ENCODE measurements at places on chromosomes 11 and 22. TPM values are rescaled to one million over a fixed set of nuclear protein-coding genes. Genes with fewer than 3 reads are reported as not detected.

TRIM49 gene
- not detected for polyA plus RNA-seq

XRCC6 gene
- 231 TPM for polyA plus RNA-seq

INS gene
- 1.8 TPM for polyA plus RNA-seq

RELT gene
- polyA plus RNA-seq, result 1.3 TPM

PNPLA5 gene
- polyA plus RNA-seq, result not detected

LRRN4CL gene
- polyA plus RNA-seq, result 1.3 TPM

- DNase-seq, result no peak
Measured at GRCh38 chr11:70764356-70764905, 366.1 kb downstream of the CTTN start.

- no peak for DNase-seq
Measured at GRCh38 chr22:30969532-30970355, 679 bp downstream of the TUG1 start.

DNA sequence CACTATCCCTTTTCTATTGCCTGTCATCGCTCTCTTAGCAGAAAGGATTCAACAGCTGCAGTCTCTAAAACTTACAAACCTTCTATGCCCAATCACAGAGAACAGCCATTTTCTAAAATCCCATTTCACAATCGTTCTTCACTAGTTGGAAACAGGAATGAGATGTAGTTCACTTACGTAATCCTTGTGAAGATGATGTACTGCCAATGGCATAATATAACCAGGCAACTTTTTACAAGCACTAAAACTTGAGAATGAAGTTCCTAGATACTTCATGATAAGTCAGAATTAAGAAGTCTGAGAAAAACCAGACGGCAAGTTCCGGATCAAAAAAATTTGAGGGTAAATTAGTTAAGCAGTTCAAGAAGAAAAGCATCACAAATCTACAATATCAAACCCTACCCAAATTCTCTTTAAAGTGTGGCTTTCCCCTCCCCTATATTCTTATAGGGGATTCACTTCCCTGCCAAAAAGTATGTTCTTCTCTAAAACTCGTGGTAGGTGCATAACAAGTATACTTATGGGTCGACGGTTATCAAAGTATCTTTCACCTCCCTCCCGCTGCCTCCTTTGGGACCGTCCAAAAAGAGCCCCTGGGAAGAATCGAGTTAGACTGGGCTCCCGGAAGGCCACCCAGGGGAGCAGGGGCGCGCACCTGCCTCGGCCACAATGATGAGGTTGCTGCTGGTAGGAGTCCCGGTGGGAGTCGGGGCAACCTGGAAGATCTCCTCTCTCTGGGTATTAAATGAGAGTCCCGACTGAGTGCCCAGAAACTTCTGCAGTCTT is 666 bp downstream of the MSANTD4 start:
- no peak for DNase-seq

DNA sequence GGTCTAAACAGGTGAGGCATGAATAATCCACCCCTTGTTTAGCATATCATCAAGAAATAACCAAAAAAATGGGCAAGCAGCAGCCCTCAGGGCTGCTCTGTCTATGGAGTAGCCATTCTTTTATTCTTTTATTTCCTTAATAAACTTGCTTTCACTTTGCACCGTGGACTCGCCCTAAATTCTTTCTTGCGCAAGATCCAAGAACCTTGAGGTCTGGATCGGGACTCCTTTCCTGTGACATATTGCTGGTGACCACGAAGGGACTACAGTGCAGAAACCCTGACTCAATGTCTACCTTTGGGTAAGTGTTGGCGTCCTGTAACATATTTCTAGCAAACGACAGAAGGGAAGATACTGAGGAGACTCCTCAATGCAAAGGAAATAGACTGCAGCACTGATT is 1099.2 kb downstream of the FAM181B start:
- DNase-seq, result no peak

DNA sequence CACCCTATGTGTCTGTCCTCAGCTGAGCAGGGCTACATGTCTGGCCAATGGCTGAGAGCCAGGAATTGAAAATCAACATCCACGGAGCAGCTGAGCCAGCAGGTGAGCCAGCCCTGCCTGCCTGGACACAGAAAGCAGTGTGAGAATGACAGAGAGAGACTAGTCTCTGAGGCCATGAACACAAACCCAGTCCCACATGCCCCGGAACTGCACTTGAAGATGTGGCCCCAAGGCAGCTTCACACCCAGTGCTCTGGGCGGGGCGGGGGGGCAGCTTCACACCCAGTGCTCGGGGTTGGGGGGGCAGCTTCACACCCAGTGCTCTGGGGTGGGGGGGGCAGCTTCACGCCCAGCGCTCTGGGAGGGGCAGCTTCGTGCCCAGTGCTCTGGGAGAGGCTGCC is 37.6 kb downstream of the TRMU start:
- DNase-seq, result peak; percentile 63

- DNase-seq, result no peak
Measured at GRCh38 chr22:49752598-49753091, 75.0 kb downstream of the BRD1 start.

DNA sequence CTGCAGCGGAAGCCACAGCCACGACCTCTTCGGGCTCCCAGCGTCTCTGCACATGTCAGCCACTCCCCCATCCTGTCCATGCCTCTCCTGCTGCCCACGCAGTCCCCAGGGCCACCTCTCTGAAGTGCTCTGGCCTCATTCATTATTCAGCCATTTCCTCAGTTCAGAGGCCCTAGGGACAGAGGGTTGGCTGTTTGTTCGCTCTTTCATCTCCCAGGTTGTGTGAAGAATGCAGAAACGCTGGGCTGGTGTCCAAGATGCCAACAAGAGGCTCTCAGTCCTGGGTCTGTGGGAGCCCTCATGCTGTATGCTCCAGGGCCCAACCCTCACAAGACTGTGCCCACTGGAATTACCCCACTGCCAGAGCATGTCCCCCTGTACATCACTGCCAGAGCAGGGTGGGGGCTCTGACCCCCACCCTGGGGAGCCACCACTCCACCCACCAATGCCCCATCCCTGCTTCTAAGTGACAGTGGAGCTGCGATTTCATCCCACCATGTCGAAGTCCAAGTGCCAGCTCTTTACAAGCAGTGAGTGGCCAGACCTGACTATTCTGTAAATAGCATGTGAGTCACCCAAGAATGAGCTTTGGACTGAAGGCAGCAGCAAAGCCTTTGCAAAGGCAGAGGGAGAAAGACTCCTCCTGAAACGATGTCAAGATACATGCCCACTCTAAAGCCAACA is 209.6 kb downstream of the BUD13 start:
- DNase-seq, result no peak

DNA sequence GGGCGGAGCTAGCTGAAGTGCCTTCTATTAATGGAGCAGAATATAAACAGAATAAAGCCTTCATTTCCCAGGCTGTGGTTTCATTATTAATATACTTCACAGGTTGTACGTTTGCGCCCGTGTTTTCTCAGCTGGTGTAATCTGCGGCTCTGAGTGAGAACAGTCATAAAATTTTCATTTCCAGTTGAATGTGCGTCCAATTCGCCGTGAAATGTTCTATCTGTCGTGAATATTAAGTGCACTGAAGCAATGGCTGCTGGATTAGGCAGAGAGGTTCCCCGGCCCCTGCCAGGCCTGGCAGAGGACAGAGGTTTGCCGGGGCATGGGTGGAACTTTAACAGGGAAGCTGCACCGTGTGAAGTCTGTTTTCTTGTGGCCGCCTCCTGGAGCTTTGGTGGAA is 874.4 kb downstream of the NTM start:
- no peak for DNase-seq

DNA sequence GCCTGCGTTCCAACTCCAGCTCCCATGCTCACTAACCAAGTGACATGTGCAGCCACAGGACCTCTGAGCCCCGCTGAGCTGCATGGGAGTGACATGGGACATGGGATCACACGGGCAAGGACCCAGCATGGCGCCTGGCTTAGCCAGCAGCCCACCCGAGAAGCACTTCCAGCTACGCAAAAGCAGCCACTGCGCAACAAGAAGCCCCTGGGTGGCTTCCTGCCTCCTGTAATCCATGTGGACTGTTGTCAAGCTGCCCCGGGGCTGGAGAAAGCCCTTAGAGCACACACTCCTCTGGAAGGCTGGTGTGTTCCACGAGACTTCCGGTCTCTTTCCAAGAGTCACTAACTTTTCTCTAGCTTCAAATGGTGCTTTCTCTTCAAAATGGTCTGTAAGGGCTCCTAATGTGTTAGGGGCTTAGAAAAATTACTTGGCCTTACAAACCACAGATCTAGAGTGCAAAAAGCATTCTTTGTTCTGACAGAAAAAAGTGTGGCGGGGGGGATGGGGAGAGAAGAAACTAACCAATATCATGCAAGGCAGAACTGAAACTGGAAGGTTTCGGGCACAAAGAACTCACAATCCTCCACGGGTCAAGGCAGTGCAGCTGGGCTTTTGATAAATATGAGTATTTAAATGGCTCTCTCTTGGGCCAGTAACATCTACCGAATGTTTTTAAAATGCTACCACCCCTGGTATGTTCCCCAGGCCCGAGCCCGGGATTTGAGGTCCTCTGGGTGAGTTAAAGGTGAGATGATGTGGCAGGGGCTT is 5.5 kb downstream of the C11orf24 start:
- DNase-seq, result no peak

DNA sequence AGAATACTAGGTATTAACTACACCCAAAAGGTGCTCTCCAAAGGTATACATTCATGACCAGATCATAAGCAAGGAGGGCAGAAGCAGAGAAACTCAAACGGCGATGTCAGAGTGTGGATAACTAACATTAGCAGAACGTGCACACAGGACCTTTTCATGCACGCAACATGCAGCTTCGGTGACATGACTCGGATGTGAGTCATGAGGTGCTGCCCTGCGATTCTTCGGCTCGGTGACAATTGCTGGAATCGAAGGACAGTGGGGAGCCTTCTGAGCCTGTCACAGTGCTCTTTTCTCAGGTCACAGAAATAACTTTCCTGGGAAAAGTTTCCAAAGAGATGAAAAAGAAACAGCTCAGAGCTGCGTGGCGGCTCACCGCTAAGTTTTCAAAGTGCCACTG is 418.5 kb upstream of the SYN3 start:
- DNase-seq, result no peak

- DNase-seq, result no peak
Measured at GRCh38 chr11:102521121-102521520, 9.4 kb downstream of the MMP7 start.

GRCh38 chr22:40659166-40659565 is 20.1 kb upstream of the MCHR1 start:
- no peak for DNase-seq

DNA sequence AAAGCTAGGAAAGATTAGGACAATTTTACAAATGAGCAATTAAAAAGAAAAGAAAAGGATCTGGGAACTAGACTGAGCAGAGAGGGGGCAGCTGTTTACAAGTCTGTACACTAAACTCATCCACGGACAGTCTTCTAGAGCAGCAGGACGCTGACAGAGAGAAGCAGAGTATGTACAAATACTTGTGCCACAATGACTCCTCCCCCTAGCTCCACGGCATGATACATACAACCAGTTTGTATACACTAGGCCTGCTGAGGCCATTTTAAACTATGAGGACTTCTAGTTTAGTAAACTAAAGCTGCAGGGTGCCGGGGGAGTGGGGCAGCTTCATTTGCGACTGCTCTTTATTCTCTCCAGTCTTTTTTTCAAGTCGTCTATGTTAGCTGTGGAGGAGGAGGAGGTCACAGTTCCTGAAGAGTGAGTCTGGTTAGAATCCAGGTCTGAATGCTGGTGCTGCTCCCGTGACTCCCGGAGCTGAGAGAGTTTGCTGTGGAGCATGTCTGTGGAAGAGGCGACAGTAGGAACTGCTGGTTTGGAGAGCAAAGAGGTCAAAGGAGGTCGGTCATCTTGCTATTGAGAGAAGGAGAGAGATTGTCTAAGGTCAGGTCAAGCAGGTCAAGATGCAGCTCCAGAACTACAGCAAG is 24.8 kb downstream of the F2 start:
- DNase-seq, result no peak

GRCh38 chr22:29199702-29200400 is 5.8 kb upstream of the EMID1 start:
- DNase-seq, result no peak

DNA sequence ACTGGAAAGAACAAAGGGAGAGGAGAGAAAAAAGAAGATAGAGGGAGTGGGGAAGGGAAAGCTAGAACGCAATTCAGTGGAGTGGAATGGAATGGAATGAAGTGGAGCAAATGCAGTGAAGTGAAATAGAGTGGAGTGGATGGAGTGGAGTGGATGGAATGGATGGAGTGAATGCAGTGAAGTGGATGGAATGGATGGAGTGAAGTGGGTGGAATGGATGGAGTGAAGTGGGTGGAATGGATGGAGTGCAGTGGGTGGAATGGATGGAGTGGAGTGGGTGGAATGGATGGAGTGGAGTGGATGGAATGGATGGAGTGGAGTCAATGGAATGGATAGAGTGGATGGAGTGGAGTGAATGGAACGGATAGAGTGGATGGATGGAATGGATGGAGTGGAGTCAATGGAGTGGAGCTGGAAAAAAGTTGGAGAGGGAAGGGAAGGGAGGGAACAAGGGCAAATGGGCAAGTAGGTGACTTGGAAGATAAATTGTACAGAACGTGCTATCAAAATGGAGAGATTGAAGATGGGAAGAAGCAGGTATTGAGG is 13.9 kb downstream of the IFITM10 start:
- DNase-seq, result no peak

GRCh38 chr11:10058356-10058755 is 235.7 kb downstream of the SBF2 start:
- no peak for DNase-seq

DNA sequence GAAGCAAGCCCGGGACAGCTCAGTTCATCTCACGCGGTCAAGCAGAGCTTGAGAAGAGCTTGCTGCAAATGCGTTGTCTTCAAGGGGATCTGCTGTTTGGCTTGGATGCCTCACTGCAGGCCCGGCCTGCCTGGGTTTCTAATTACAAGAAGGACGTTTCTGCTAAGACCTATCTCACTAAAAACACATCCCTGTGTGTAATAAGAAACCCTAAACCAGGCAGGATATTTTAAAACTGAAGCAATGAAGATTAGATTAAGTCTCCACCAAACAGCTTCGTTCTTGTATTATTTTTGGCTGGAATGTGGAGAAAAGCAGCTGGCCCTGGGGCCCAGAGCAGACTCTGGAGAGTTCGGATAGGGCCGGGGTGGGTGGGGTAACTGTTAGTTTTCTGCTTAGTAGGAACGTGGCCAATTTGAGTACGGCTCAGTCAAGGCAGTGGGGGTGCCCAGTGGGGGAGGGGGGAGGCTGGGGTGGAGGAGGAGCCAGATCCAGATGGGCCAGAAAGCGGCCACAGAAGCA is 6.0 kb downstream of the PKNOX2 start:
- peak; percentile 77 for DNase-seq
